ENCODE measurements at places on chromosomes 3 and 15.

DNA sequence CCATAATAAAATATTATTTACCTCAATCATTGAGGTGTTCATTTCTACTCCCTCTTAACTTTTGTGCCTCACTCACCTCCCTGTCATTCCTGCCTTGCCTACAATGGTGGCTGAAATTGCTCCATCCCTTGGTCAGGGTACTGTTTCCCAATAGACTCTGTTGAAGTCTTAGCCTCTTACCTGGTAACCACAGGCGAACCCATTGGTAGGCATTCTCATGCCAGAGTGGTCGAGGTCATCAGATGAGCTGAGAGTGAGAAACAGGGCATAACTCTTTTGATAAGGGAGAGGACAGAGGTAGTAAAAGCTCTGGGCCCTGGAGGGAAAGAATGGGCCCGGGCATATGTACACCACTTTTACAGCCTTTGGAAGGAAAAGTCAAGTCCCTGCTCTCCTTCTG, 265.6 kb downstream of the ARRDC4 start:
- no peak for DNase-seq

DNA sequence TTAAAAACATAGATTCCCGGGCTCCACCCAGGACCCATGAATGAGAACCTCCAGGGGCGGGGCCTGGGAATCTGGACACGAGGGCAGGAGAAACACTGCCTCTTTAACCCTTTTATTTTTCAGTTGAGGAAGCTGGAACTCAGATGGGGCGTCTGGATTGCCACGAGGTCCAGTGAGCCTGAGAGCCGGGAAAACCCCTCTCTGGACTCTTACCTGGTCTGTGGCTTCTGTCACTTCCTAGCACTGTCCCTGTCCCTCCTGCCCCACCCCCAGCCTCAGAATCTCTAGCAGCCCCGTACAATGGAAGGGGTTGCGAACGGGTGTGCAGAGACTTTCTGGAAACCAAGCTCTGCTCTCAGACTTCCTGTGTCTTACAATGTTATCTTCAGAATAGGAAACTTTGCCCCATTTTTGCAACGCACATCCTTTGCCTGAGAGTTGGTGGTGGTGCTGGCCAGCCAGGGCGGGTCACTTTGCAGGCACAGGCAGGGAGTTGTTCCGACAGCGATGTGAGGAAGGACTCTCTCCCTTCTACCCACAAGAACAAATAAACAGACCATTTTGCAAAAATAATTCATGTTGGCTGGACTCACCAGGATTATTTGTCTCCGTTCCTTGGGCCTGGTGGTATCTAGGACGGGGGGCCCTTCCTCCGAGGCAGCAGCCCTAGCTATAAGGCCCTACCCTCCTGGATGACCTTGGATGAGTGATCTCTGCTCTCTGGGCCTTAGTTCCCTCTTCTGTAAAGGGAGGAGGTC, 59.1 kb downstream of the SMAD6 start:
- no peak for DNase-seq

DNA sequence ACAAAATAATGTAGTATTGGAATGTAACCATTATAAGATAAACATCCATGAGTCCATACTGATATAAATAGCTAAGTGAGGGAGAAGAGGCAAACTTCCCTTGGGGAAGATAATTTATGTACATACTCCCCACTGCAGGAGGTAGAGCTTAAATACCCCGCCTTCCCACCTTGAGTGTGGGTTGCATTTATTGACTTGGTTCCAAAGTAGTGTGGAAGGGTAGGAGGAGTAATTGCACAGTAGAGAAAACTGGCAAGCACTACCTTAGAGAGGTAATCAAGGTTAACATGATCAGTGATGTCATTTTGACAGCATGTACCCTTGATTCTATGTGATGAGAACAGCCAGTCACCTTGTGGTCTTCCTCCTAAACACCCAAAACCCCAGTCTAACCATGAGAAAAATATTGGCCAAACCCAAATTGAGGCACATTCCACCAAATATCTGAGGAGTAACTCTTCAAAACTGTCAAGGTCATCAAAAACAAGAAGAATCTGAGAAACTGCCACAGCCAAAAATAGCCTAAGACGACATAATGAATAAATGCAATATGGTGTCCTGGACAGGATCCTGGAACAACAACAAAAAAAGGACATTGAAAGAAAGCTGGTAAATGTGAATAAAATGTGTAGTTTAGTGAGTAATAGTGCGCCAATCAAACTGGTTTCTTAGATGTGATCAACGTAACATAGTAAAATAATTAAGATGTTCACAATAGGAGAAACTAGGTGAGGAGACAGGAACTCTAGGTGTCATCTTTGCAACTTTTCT, 774 bp upstream of the CNOT10 start:
- DNase-seq, result no peak

- no peak for DNase-seq
These were observed 14.1 kb downstream of the ARL13B start for GRCh38 chr3:93994056-93994455.

GRCh38 chr3:52694528-52695189, 8.8 kb downstream of the GNL3 start:
- no peak for DNase-seq

DNA sequence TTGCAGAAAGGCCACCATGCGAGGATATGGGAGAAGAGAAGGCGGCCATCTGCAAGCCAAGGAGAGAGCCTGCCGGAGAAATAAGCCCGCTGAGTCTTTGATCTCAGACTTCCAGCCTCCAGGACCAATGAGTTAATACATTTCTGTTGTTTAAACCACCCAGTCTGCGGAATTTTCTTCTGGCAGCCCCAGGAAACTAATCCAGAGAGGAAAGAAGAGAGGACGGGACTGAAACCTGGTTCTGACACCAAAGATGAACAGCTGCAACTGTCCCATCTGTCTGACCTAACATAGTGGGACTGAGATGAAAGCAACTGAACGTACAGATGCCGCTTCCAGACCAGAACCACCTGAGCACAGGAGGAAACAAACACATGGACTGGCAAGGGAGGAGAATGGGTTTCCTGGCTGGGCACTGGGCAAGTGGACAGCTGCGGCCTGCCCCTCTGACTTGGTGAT, 32.3 kb downstream of the VGLL4 start:
- no peak for DNase-seq

- no peak for DNase-seq
These were observed 800.8 kb downstream of the TUSC7 start for GRCh38 chr3:117510396-117510795.

- no peak for DNase-seq
These were observed 147.8 kb downstream of the OCA2 start for GRCh38 chr15:27951191-27951890.

DNA sequence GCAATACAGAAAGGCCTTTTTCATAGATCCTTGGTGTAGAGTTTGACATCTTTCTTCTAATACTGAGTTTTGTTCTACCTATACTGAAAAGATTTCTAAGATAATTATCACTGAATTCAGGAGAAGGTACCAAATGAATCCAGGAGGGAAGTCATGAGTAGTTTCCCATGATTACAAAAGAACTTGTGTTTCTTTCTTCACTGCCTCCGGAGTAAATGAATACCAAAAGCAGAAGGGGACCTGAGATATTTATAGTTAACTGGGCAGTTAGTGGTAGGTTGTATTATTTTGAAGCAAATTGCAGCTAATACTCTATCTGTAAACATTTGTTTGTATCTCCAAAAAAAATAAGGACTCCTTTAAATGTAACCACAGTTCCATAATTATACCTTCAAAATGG, 175.4 kb downstream of the SUCNR1 start:
- DNase-seq, result no peak

- no peak for DNase-seq
These were observed 124.8 kb downstream of the VPS13C start for GRCh38 chr15:61935493-61935892.

DNA sequence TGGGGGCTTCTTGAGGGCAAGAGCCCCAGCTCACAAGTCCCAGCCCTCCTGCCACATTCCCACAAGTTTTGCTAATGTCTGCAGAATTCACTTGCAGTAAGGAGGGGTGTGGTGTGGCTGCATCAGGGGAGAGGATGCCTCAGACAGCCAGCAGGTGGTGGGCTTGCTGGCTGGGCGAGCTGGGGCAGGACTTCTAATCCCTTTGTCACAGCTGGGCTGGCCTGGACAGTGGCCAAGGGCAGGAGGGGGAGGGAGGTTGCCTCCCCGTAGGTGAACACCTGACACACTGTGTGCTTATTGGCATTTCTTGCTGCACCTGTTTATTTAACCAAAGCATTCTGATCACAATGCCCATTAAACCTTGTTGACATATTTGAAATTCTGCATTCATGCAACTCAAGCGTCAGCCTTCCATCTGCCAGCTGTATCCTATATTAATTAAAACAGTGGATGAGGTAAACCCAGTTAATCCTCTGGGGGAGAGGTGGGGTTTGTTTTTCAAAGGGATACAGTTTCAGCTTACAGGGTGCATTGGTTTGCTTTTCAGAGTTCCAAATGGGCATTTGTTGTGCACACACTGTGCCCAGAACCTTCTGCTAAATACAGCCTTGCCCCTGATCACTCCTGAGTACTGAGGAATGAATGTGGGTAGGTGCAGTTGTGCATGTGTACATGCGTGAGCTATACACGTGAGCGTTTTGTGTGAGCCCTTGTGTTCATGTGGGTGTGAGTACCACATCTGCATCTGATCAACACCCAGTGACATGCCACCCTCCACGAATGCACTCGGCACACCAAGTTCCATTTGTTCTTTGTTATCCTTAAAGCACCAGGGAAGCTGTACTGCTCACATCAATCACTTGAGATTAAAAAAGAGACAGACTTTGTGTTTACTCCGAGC, 268.7 kb downstream of the XXYLT1 start:
- peak; percentile 74 for DNase-seq

DNA sequence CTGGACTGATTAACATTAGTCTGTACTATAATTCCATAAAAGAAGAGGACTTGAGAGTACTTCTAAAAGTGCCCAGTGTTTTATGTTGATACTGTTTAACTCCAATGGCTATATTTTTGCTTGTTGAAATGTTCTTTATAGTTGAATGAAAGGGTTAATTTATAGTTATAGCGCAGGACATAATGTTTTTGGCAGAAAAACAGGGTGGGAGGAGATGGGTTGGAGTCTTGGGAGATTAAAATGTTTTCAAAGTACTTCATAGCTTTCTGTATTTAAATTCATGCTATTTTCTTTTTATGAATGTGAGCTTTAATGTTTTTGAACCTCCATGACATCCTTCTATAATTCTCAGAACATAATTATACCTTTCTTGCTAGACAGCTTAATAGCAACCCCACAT, 108.2 kb downstream of the CNTN3 start:
- no peak for DNase-seq

DNA sequence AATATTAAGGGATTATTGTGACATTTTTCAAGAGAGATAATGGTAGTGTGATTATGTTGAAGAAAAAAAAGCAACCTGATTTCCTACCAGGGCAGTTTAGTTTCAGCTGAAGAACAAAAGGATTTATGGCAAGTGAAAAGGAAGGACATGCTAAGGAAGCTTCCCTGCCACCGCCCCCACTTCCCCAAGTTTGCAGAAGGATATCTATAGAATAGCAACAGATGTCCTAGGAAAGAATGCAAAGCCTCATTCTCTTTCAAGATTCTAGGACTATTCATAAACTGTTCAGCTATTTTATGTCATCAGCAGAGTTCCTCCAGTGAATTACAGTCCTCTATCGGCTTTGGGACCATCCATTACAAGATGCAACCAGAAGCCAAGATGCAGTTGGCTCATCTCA, 160.8 kb downstream of the SATB1 start:
- no peak for DNase-seq

DNA sequence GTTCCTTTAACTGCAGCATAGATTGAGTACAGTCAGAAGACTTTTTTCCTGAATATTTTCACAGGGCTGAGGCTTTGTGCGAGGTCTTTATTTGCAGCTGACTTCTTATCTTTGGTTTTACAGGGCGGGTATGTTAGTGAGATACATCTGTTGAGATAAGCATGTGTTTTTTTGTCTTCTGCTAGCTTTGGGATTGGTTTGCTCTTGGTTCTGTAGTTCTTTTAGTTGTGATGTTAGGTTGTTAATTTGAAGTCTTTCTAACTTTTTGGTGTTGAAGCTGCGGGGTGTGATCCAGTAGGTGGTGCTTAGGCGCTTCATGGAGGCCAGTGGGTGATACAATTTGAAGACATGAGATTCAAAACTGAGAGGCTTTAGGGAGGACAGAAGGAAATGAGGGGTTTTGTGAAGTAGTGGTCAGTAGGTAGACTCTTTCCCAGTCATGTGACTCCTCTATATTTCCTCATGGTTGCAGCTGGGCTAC, 67.9 kb upstream of the TNFSF10 start:
- DNase-seq, result no peak

GRCh38 chr3:67001086-67001861, 3.2 kb downstream of the KBTBD8 start:
- no peak for DNase-seq

GRCh38 chr3:54850484-54851018, 77.3 kb downstream of the LRTM1 start:
- no peak for DNase-seq

- no peak for DNase-seq
These were observed 9.4 kb downstream of the TERC start for GRCh38 chr3:169755488-169755887.

- no peak for DNase-seq
These were observed 8.2 kb downstream of the GRIP2 start for GRCh38 chr3:14531856-14532395.

GRCh38 chr15:89187301-89187985, 33.9 kb downstream of the RLBP1 start:
- no peak for DNase-seq

All from GM10248 (cell line).